Large intestine (tissue), 12 donors: ENCODE measurements at places on chromosomes 12 and 14. TPM values are rescaled to one million over a fixed set of nuclear protein-coding genes. Genes with fewer than 3 reads are reported as not detected.

SCNN1A gene
- polyA plus RNA-seq = 25.7 TPM

MED13L gene
- polyA plus RNA-seq = 69.3 TPM

SDSL gene
- 17.4 TPM for polyA plus RNA-seq

SOX5 gene
- 3.5 TPM for polyA plus RNA-seq

KLRC1 gene
- polyA plus RNA-seq = 3.7 TPM

DNA sequence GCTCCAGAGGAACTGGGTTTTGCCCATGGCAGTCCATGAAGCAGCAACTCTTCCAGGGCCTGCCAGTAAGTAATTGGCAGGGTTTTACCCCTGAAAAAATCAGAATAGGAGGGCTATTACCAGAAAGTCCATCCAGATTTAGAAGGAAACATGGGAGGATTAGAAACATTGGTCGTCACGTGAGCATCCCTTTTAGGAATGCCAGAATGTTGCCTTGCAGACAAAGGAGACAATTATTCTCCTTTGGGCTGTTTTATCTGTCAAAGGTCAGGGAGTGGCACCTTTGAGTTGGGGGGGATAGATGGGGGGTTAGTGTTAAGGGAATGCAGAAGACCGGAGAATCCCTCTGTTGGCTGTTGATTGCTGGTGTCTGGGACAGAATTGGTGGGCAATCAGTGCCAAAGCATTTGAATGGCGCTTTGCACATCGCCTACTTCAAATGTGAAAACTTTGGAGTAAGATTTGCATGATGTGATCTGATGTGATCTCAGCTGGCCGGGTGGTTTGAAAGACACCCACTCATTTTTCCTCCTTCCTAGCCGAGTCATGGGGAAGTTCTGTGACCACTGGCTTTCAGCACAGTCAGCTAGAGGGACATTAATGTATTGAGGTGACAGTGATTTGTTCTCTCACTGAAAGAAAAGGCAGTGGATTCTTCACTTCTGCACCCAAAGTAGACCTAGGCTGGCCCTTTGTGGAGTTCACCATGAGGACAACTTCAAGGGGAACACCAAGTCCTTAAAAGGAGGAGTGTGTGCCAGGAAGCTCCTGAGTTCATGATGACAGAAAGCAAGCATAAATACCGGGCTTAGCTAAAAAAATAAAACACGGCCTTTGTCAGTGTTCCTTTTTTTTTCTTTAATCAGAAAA, 31.4 kb downstream of the FLVCR2 start:
- no peak for DNase-seq

DNA sequence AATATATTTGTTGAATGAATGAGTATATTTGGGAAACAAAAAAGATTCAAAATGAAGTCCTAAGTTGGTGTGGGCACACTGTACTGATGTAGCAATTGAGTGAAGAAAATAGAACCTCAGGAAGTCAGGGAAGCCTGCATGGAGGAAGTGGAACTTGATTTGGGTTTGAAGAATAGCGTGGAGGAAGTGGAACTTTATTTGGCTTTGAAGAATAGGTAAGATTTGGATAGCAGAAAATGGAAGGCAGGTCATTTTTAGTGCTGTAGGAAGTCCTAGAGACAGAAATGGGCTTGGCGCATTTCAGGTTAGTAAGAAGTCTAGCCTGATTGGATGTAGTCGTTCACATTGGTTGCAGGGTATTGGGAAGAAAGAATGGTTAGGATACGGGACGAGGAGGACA, 5.4 kb downstream of the C12orf75 start:
- DNase-seq = no peak

DNA sequence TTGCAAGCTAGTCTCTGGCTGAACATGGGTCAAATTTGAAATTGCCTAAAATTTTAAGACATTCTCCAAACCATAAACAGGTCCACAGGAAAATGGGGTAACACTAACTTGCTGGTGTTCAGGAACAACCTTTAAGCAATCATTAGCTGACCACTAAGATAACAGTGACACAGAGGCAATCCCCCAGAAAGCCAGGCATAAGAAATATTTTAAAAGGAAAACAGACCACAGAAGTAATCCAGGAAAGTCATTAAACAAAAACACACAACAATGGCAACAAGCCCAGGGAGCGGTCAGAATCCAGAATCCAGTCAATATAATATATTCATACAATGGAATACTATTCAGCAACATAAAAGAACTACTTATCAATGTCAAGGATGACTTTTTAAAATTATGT, 59.1 kb downstream of the LRP6 start:
- no peak for DNase-seq

DNA sequence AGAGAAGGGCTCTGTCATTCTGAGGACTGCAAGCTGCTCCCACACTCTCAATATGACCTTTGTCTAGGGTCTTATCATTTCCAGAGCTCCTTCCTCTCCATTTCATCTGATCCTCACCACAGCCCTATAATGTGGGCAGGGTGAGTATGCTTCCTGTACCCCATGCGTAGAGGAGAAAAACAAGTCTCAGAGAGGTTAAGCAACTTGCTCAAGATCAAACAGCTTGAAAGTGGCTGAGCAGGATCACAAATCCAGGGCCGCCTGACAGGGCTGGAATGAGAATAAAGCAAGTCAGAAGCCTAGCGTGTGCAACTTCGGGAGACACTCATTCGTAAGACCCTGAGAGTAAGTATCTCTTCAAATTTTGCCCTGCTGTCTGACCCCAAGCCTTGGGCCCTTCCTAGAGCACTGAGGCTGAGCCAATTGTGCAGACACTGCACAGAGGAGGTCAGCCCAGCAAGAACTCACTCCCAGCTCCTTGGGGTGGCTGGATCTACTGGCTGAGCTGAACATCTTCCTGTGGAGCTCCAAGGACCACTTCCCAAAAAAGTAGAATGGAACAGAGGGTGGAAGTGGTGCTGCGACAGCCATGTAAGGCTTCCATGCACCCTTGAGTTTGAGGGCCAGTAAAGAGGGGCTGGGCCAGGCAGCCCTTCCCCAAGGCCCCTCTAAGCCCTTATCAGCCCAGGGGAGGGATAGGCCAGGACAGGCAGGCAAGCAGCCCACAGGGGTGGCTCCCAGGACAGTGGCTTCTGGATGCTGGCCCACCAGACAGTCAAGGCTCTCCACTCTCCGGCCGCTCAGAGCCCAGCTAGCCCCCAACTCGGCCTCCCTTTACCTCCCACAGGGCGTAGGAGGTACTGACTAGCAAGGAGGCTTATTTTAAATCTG, 10.5 kb downstream of the ZFP36L1 start:
- peak; percentile 58 for DNase-seq

DNA sequence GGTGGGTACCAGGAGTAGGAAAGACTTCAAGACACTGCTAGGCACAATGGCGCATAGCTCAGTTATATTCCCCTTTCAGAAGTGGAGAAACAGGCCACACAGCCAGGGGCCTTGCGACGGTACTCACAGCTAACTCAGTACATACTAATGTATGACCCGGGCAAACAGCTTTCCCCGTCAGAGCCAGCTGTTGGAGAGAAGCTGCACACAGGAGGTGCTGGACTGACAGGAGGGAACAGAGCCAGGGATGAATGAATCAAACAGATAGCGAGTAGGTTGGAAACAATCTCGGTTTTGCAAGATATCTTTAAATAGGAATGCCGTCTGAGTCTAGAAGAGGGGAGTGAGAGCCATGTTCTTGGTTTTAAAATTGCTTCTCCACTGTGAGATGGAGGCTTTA, 45.5 kb downstream of the PRIMA1 start:
- no peak for DNase-seq

DNA sequence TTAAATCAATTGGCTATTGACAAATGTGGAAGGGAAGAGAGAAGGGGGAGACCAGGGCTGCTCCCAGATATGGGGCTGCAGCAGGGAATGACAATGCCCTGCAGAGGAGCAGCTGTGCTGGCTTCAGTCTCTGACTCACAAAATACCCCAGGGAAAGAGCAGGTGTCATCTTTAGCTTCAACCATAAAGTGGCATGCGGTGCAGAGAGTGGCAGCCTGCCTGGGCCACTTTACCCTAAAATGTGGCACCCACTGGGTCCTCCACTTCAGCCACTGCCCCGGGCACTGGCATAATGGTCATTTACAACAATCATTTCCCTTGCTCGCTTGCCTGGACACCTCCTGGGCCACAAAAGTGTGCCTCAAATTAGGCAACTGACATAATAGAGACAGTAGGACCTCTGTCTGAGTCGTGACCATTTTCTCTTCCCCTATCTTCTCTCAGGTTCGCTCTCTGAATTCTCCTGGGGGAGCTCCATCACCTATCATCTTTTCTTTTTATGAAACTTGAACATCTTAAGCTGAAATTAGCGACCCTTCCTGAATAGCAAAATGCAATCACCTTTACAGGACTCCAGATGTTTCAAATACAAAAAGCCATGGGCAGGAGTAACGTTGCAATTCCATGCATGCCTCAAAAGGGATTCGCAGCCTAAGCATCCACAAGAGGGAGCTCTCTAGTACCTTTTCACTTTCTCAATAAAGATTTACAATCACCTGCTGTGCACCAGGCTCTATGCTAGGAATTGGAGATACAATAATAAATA, 179.9 kb upstream of the ATF7IP start:
- DNase-seq = peak; percentile 75

DNA sequence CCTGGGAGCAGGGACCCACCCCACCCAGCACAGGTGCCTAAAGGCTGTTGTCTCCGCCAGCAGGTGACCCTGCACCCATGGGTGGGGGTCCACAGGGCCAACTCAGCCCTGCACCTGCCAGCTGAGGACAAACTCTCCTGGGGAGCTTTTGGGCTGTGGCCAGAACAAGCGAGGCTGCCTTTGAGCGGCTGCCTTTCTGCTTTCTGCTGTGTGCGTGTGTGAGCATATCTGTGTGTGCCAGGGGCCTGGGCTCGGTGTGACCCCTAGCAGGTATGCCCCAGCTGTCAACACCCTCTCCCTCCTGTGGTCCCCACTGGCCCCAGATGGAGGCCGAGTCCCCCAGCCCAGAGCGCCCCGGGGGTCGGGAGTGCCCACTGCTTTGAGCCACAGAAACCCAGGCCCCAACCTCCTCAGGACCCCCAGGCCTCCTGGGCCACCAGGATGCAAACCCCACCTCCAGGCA, 25.9 kb upstream of the GPR132 start:
- no peak for DNase-seq

- no peak for DNase-seq
Observed at GRCh38 chr12:102051431-102051965, 10.3 kb downstream of the WASHC3 start.

GRCh38 chr12:106960443-106960842, 4.7 kb downstream of the TMEM263 start:
- DNase-seq = no peak

DNA sequence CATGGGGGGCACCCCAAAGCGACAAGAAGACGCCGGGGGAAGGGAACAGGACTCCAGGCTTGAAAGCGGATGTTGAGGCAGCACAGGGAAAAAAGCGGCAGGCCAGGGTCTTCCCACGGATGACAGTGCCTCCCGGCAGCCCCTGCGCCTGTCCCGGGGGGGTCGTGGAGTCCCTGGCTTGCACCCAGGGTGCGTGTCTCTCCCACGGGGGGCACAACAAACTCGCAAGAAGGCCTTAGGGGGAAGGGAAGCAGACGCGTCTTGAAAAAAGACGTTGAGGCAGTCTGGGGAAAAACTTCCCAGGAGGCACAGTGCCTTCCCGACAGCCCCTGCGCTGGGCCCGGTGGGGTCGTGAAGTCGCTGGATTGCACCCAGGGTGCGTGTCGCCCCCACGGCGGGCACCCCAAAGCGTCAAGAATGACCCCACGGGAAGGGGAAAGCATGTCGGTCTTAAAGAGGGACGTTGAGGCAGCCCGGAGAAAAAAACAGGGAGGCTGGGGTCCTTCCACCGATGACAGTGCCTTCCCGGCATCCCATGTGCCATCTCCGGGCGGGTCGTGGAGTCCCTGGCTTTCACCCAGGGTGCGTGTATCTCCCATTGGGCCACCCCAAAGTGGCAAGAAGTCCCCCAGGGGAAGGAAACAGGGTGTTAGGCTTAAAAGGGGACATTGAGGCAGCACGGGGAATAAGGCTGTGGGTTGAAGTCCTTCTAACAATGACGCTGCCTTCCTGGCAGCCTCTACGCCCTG, 159.9 kb upstream of the ALG10B start:
- no peak for DNase-seq

DNA sequence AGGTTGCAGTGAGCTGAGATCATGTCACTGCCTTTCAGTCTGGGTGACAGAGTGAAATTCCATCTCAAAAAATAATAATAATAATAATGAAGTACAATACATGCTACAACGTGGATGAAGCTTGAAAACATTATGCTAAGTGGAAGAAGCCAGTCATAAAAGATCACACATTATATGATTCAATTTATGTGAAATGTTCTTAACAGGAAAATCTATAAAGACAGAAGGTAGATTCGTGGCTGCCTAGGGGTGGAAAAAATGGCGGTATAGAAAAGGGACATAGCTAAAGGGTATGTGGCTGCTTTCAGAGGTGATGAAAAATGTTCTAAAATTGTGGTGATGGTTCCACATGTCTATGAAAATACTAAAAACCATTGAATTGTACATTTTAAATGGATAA, 41.0 kb upstream of the AMIGO2 start:
- no peak for DNase-seq

GRCh38 chr12:98446682-98447081, 68.7 kb upstream of the TMPO start:
- no peak for DNase-seq

GRCh38 chr14:30608533-30609006, 13.5 kb upstream of the SCFD1 start:
- DNase-seq = peak; percentile 33

DNA sequence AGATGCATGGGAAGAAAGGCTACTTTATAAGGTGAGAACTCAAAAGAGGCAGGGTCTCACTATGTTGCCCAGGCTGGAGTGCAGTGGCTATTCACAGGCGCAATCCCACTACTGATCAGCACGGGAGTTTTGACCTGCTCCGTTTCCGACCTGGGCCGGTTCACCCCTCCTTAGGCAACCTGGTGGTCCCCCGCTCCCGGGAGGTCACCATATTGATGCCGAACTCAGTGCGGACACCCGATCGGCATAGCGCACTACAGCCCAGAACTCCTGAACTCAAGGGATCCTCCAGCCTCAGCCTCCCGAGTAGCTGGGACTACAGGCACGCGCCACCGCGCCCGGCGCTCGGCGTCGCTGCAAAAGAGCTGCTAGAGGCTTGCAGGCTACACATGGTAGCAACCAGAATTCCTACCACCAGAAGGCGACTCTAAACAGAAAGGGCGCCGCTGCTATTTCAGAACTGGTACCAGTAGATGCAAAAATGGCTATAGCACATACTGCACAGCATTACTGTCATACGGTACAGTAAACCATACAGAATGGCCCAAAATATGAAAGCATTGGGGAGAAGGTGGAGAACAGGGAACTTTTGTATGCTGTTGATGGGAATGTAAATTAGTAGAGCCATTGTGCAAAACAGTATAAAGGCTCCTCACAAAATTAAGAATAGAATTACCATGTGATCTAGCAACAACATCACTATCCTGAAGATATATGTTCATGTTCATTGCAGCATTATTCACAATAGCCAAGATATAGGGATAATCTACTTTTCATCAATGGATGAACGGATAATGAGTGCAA, 1.2 kb upstream of the NEMF start:
- DNase-seq = peak; percentile 84

DNA sequence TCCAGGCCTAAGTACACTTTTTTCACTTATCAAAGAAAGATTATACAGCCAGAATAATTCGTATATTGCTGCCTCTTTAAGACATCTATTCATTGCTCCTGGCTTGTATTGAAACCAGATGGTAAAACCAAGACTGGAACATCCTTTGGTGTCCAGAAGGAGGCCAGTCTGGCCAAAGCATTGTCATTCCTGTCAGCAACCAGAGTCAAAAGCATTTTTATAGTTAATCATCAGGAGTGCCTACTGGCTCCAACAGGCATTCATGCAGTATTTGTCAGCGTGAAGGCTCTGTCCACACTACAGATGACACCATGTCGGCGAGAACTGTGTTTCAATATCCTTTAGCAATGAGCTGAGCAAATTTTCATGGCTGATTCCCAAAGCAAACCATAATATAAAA, 118.0 kb upstream of the G2E3 start:
- DNase-seq = no peak
